NB4 (cell line): ENCODE measurements at places on chromosomes 7 and 10.

GRCh38 chr10:1358147-1358546 is 302.0 kb downstream of the WDR37 start:
- no peak for DNase-seq

GRCh38 chr10:22334414-22335172 is 10.7 kb upstream of the SPAG6 start:
- no peak for DNase-seq

- no peak for DNase-seq
Observed at GRCh38 chr7:139942636-139943035, 113.6 kb downstream of the TBXAS1 start.

DNA sequence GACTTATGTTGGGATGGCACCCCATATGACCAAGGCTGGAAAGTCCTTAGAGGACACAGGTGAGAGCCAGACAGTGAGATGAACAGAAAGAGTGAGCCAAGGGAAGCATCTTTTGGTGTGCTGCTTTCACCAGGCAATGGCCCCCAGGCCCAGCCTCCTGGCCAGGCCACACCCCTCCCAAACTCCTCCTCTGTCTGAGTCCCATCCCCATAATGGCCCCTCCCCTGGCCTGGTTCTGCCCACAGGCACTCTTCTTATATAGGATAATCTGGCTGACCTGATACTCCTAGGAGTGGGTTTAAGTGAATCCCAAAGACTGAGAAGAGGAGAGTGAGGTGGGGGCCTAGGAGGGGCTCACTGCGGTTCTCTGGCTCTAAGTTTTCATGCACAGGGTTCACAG is 252.5 kb downstream of the RPS24 start:
- no peak for DNase-seq

GRCh38 chr7:91634485-91635177 is 245.9 kb downstream of the MTERF1 start:
- DNase-seq, result no peak

DNA sequence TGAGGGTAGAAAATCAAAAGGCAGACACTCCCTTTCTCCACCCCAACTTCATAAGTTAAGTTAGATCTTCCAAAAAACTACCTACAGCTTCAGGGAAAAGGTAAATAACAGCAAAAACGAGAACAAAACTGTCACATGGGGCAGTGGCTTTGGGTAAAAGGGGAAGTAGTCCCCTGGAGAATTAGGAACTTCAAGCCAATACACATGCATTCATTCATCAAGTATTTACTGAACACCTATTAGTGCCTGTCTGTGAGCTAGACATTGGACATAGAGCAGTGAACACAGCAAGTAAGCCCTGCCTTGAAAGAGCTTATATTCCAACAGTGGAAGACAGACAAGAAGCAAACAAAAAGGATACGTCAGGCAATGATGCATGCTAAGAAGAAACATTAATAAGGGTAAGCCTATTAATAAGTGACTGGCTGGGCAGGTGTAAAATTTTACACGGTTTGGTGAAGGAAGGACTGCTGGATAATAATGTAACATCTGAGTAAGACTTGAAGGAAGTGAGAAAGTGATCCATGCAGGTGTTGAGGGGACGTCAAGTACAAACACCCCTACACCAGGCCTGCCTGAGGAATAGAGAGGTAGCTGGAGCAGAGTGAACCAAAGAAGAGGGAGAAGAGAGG is 69.6 kb upstream of the RAPGEF5 start:
- peak; percentile 21 for DNase-seq

GRCh38 chr7:143013473-143013872 is 13.5 kb downstream of the OR9A2 start:
- DNase-seq, result no peak

DNA sequence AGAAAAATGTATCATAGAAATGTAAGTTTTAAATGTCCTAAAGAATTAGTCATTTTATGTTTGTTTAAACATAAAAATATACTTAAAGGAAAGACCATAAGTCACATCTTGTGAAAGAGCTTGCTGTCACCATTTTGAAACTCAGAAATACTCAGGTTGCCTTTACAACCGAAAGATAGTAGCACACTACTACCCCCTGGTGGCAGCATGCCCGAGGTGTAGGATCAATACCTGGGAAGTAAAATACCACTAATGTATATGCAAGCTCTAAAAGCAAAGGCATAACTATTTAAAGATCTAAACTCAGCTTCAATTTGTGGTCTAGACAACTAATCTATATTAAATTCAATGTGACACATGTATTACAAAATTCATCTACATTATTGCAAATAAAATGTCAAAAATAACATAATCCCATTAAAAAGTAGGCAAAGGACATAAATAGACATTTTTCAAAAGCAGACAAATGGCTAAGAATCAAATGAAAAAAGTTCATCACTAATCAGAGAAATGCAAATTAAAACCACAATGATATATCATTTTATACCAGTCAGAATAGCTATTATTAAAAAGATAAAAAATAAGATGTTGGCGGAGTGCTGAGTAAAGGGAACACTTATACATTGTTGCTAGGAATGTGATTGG is 47.7 kb upstream of the FGL2 start:
- peak; percentile 94 for DNase-seq

GRCh38 chr7:132919771-132920170 is 162.1 kb downstream of the CHCHD3 start:
- no peak for DNase-seq

DNA sequence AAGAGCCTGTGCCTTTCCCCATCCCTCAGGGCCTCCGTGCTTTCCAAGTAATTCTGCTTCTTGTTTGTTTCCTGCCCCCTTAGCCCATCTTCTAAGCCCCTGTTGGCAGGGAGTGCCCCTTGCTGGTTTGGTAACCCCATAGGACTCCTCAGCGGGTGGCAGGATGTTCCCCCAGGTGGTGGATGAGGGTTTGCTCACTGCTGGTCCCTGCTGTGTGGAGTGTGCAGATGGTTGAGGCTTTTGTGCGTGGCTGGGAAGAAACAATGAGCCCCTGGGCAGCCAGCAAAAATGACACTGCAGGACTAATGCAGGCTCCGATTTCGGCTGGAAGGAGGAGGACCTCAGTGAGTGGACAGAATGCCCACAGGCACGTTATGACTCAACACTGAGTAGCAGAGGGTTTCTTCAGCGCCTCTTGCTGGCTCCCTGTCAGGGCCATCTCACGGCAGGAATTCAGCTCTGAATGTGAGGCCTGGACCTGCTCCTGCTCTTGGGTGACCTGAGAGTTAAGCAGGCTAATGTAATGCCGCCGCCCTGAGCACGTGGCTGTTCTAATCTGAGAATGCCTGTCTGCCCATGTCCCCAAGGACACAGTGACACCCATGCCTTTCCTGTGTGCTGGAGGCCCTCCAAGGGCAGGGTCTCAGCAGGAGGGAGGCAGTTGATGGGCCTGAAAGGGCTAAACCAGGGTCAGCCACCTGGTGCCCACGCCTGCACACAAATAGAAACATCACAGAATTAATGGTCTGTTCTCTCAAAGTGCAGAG is 16.6 kb downstream of the BAG3 start:
- peak; percentile 80 for DNase-seq

GRCh38 chr10:106540645-106541044 is 623.9 kb downstream of the SORCS1 start:
- DNase-seq, result no peak

DNA sequence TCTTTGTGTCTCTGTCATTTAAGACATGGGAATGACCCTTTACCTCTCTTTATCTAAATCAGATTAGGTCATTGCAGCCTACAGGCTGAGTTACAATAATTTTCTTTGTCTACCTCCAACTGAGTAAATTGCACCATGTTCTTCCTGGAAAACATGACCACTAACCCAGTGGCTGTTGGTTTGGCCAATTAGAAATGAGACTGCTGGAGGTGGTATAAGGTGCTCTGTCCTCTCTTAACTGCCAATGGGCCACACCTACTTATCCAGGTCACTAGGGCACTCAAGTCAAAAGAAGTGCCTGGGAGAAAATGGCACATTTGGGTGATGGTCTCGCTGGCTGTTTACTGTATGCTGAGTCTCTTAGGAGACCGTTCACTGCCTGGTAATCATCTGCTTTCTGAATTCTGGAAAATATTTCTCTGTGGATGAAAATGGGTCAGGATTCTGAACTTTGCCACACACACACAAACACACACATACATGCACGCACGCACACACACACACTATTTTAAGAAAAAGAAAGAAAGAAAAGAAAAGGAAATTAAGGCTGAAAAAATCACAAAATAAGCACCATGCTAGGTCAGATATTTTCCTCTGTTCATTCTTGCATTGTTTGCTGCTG is 16.4 kb downstream of the STAMBPL1 start:
- DNase-seq, result no peak

DNA sequence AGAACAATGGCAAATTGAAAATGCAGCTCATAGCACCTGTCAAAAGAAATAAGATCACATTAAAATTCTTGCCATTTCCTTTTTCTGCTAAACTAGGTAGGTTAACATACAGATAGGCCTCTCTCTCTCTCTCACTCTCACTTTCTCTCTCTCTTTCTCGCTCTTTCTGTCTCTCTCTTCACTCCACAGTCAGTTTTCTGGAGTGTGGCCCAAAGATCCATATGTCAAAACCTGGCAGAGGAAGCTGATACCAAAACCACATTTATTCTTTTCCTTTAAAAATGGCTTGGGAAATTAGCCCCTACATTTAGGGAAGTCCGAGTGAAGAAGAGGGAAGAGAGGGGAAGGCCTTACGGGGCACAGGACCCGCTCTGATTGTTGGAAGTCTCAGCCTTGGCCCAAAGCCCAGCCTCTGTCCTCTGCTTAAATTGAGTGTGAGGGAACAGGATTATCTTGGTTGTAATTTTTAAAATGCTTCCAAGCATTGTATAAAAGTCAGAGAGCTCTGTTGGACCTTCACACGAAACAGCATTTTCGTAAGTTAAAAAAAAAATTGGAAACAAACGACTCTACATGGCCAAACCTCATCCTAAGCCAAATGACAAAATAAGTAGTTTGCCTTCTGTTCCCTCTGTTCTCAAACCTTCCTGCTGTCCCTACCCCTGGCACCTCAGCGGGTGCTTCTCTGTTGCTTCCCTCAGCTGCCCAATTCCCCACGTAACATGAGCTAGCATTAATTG is 83.2 kb downstream of the FRMD4A start:
- DNase-seq, result no peak

GRCh38 chr7:50712252-50713122 is 70.2 kb downstream of the GRB10 start:
- no peak for DNase-seq

DNA sequence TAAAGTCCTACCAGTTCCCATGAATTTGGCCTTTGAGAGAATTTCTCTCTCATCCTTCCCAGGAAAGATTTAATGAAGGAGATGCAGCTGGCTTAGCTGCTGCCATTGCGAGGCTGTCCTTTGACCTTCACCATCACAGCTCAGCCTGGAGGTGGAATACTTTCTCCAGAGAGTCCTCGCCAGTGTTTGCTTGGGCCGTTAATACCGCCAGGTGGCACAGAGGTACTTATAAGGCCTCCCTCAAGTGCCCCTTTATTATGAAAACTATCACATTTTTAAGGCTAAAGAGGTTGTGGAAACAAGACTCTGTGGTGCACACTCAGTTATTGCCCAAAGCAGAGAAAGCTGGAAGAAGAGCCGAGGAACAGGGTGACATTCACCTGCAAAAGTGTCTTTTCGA is 330.6 kb downstream of the CCSER2 start:
- DNase-seq, result no peak

- DNase-seq, result no peak
Observed at GRCh38 chr7:7454000-7454399, 81.7 kb downstream of the COL28A1 start.

- DNase-seq, result no peak
Observed at GRCh38 chr7:103395071-103395470, 47.6 kb downstream of the PSMC2 start.

DNA sequence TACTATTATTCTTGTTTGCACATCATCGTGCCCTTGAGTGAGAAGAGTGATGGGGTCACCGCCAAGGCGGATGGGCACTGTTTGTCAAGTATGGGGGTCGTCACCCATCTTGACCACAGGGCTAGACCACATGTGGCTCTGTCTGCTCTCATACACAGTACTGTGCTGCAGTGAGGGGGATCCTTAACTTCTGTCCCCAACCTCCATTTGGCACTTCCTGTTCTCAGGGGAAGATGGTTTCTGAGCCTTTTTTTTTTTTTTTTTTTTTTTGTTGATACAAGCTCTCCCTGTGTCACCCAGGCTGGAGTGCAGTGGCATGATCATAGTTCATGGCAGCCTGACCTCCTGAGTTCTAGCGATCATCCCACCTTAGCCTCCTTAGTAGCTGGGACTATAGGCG is 13.6 kb downstream of the WBP1L start:
- DNase-seq, result no peak

DNA sequence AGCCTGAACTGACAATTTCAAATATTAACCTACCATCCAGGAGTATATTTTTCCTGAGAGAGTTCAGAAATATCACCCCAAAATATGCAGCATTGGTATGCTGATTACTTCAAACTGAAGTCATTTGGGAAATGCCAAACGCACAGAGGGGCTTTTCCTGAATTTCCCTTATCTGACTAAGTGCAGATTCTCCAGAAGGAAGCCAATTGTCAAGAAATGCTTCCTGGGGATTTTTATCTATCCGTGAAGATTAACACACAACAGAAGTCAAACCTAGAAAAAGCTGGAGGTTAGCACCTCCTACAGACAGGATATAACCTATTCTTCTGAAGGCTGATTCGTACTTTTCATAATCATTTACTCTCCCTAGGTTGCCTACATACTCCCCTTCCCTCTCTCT is 91.0 kb downstream of the AKR1D1 start:
- no peak for DNase-seq

GRCh38 chr10:68330852-68331454 is 911 bp upstream of the HNRNPH3 start:
- DNase-seq, result no peak

GRCh38 chr10:10482613-10483012 is 535.1 kb upstream of the CELF2 start:
- DNase-seq, result no peak

GRCh38 chr10:26689399-26689798 is 8.1 kb upstream of the PDSS1 start:
- DNase-seq, result no peak

- DNase-seq, result no peak
Observed at GRCh38 chr7:98602755-98603398, 14.2 kb upstream of the NPTX2 start.

DNA sequence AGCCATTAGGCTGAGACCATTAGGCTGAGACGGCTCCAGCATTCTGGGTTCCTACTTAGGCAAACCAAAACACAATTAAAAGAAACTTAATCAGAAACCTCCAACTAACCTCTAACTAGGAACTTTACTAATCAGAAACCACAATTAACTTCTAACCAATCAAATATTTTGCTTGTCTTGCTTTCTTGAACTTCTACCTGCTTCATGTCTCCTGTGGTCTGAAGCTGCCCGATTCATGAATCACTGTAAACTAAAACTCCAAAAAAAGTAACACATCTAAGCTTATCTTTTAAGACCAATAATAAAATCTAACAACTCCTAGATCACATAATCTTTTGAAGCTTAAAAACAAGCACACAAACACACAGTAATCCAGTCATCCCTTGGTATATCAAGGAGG is 76.1 kb downstream of the PDSS1 start:
- no peak for DNase-seq

- no peak for DNase-seq
Observed at GRCh38 chr10:93542358-93542791, 24.1 kb upstream of the FFAR4 start.
